ENCODE measurements at places on chromosomes 5 and 9.

DNA sequence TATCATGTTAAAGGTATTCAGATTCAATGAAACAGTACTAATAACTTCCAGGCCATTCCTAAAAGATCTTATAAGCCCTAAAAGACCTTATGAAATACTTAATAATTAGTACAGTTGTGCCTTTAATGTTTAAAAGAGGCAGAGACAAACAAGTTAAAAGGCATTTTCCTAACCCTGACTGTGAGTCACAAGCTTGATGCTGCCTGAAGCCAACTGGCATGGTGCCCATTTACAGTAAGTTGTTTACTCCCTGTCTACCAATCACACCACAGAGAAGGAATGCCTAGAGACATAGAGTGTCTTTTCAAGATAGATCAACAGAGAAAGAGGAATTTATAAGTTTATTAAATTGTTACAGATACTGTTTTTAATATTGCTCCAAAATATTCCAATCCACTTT lies 47.8 kb downstream of the NR3C1 start:
- no peak for DNase-seq

- DNase-seq = no peak
Measured at GRCh38 chr9:20783057-20784038, 99.3 kb downstream of the FOCAD start.

DNA sequence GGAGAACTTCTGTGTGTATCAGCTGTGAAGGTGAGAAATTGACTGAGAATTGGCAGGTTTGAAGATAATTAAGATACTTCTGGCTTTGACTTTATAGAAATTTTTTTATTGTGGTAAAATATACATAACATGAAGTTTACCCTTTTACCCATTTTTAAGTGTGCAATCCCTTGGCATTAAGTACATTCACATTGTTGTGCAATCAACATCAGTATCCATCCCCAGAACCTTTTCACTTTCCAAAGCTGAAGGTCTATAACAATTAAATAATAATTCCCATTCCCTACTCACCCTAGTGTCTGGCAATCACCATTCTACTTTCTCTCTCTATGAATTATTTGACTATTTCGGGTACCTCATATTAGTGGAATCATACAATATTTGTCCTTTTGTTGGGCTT lies 69.9 kb downstream of the ACTBL2 start:
- no peak for DNase-seq

- no peak for DNase-seq
Measured at GRCh38 chr5:173866858-173867679, 21.1 kb upstream of the CPEB4 start.

DNA sequence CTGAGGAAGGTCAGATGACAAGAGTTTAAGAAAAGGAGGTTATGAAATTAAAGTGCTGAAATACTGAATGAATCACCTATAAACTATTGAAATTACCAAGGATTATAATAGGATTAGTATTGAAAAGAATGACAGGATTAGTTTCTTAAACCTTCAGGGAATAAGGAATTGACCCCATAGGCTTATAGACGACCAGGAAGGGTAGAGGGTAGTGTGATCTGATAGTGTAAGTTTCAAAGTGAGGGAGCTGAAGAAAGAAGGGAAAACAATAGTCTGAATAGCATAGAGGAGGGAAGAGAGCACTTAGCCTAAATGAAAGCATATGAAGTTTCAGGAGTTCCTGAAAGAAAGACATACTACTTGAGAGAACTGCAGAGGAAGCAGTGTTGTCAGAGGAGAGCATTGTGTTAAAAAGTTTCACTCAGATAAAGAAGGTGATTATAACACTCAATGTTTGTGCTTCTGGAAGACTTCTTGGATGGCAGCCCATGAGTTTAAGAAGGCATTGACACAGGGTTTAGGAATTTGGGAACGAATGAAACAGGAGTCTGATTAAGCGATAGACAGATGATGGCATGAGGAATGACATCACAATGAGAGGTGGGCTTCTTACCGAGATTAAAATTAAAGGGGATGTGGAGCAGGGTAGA lies 557.9 kb upstream of the GRAMD2B start:
- no peak for DNase-seq

DNA sequence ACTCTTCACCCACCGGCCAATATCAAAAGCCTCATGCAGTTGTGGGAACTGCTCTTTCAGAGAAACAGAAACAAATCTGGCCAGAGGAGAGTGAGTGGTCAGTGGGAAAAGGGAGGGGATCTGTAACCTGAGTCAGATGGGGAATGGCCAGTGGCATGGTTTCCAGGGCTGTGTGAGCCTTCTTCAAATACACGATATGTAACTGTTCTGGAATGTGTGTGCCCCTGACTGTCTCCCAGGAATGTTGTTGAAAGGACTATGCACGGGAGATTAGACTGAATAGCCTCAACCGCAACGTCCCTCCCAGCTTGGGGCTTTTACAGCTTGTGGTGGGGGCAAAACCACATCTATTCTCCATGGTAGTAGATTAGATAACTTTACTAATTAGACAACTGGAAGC lies 60.8 kb downstream of the SH3TC2 start:
- DNase-seq = no peak

DNA sequence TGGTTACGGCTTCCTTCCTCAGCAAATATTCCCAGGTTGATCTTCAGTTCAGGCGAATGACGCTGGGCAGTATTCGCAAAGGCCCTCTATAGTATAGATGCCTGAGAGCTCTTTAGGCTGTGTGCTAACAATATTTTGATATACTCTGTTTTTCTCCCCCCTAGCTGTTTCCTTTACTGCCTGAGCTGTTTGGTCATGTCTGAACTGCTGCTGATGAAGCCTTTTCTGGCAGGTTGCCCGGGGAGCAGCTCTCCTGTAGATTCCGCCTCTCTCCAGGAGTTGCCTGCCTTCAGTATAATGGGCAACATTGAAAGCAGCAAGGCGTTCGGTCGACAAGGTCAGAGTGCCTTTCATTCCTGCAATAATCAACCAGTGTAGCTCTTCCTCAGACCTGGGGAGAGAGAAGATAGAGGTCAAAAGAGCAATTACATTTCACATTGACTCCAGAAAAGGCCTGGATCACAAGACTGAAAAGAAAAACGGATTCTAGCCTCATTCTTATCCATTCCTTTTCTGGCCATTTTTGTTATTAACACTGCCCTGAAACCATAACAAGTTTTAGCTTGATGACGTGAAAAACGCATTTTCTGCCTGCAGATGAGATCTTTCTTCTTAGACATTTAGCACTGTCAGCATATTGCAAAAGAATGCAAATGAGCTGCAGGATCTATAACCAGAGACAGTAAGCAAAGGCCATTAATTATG lies 60.1 kb upstream of the ZNF608 start:
- no peak for DNase-seq

GRCh38 chr5:34047143-34047542 lies 4.1 kb upstream of the C1QTNF3 start:
- DNase-seq = no peak

DNA sequence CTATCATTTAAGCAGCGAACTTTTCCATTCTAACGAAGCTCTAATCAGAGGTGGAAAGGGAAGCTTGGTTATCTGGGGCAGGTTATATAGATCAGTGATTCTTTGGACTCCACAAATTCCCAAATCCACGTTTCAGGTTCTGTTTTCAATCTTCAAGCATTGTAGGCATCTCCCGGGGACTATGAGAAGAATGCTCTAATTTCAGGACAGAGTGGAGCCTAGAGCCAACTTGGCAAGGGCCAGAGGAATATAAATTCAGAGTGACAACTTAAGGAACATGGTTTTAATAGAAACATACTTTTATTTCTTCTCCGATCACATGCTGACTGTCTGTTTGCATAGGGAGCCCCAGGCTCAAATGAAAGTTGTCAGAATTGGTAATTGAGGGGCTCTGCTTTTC lies 514.0 kb upstream of the KLF4 start:
- no peak for DNase-seq

DNA sequence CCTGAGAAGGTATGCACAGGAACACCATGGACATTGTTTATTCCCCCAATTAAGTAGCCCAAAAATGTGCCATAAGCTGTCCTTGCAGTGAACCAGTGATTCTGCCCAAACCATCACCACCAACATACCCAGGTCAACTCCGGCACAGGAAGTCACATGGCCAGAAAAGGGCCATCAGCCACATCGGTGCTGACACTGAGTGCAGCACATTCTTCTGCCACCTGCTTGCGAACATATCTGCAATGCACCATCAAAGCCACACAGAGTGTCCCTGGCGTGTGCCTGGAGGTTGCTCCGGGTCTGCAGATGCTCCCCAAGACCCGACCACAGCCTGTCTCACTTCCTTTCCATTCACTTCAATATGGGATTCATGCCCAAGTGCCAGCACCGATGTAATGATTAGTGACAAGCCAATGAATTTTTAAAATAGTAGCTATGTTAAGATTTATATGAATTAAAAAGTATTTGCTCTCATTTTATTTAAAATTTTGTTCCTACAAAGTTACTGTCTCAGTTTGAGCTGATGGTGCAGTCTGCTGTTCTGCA lies 37.6 kb downstream of the SYK start:
- no peak for DNase-seq

GRCh38 chr5:35754481-35754880 lies 102.2 kb upstream of the IL7R start:
- DNase-seq = no peak

GRCh38 chr9:114011313-114011712 lies 66.8 kb downstream of the AMBP start:
- peak; percentile 35 for DNase-seq

DNA sequence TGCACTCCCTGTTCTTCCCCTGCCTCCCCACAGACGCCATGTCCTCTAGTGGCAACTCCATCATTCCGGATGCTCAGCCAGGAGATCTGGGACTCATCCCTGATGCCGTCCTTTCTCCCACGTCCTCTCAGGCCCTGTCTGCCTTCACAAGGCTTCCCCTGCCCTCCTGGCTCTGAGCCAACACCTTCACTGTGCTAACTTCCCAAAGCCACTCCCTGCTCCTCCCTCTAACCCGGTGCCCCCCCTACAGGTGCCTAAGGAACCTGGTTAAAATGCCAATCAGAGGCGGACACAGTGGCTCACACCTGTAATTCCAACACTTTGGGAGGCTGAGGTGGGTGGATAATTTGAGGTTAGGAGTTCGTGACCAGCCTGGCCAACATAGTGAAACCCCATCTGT lies 67.6 kb downstream of the LMX1B start:
- DNase-seq = no peak

DNA sequence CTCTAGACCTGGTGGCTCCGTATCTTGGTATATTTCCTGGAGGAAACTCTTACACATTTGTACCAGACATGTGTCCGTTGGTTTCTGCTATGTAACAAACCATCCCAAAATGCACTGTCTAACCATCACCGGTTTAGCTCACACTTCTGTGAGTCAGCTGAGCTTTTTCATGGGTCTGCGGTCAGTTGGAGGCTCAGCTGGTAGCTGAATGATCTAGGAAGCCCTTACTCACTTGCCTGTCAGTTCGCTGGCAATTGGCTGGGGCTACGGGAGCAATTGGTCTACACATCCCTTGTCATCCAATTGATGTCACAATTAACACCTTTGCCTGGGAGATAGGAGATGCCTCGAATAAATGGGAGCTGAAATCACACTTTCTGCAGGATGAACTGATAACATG lies 11.6 kb upstream of the WHRN start:
- no peak for DNase-seq

DNA sequence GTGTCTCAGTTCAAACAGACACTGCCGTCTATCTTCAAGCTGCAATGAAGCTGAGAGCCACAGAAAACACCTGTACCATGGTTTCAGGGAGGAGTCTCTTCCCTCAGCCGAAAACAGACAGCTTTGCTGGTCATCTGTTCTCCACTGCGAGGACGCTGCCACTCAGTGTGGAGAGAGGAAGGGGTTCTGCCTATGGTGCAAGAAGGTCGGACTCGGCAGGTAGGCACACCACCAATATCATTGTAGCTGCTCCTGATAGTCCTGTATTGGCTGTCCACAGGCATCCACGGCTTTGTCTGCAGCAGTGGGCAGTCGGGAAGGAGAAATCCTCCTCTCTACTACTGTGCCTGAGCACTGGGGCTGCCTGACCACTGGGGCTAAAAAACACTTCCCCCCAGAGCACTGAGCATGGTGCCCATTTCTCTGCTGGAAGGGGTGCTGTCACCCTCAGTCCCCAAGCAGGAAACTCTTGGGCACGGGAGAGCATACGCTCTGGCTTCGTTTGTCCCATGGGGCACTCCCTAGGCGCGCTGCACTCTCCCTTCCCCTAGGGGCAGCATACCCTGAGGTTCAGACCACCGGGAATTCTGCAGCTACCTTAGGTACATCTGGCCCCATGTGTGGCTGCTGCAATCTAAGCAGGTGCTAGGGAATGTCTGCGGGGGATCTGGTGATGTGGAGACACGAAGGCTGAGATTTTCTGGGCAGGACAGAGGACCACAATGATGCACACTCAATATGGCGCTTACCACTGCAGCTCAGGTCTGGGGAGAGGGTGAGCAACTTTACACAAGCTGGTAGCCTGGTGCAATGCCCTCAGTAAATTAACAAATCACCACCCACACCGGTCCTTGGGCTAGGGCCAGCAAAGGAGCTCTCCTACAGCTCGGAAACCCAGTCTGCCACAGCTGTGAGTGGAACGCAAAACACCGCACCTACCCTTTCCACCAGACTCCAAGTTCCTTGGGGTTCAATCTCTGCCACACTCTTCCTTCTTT lies 880.9 kb upstream of the SEMA6A start:
- no peak for DNase-seq

DNA sequence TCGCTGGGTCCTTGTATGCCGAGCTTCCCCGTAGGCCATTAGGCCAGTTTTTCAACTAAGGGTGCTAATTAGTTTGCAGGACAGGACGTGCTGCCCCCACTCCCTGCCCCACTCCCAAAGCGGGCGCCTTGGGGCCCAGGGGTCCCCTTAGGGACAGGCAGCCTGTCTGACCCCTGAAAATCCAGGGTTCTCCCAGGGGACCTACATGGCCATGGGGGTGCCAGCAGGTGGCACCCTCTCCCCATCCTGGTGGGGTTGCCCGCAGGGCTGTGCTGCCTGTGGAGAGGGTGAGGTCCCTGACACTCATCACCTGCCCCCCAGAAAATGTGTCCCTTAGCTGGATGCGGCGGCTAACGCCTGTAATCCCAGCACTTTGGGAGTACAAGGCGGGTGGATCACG lies 8.5 kb upstream of the CCDC187 start:
- no peak for DNase-seq

GRCh38 chr5:110194191-110194590 lies 504.5 kb downstream of the MAN2A1 start:
- no peak for DNase-seq

Data from ascending aorta (tissue), 2 donors.